Endothelial cell of umbilical vein (primary cell): ENCODE measurements at places on chromosomes 13 and 19.
A peak's percentile ranks its signal among the peaks of the same experiment; 100 is the strongest.

- H3K4me3 ChIP-seq: no peak overlapping the region
- H3K27me3 ChIP-seq: no peaks in the 10 kb centered on the region
- DNase-seq: peak; percentile 38
These were observed 10.3 kb downstream of the IL17D start for GRCh38 chr13:20713751-20714150.

DNA sequence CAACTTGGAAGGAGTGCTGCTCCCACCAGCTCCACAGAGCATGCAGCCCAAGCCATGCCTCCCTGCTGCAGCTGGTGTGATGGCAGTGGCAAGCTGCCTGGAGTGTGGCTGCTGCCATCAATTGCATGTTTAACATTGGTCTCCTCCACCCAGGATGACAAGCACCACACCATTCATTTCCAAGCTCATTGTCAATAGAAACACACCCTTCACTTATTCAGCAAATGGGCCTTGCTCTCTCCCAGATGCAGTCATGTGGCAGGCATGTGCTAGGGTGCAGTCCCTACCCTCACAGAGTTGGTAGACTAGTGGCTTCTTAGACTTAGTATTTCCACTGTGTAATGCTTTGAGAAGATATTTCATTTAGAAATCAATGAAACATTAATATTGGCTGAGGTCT, 70.8 kb upstream of the FGF14 start:
- H3K27ac ChIP-seq: no peak overlapping the region
- no peaks in the 10 kb centered on the region for H3K4me1 ChIP-seq
- no peaks in the 10 kb centered on the region for H3K27me3 ChIP-seq
- no peak for DNase-seq
- no peak overlapping the region for H3K4me3 ChIP-seq
- no peaks in the 10 kb centered on the region for H3K36me3 ChIP-seq

DNA sequence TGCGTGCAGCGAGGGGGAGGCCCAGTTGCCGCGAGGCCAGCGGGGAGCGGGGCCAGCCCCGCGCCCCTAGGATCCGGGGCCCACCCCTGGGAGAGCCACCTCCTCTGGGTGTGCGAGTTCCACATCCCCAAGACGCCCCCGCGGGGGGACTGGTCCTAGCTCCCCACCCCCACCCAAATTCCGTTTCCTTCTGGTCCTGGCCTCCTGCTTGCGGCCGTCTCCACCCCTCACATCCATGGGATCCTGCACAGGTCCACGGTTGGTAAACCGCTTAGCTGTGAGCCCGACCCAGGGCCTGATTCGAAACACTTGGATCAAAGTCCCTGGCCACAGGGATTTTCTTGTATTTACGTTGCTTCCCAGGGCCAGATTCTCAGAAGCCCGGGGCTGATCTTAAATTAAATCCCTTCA, 324 bp upstream of the FBXO17 start:
- peak; percentile 40 for DNase-seq
- peaks cover 14% of the 10 kb centered on the region for H3K4me1 ChIP-seq
- H3K36me3 ChIP-seq: no peaks in the 10 kb centered on the region
- H3K27ac ChIP-seq: peak overlapping the region; percentile 36
- peak overlapping the region; percentile 55 for H3K4me3 ChIP-seq

GRCh38 chr13:49110913-49111170, 109.3 kb upstream of the MLNR start:
- H3K27ac ChIP-seq: peak overlapping the region; percentile 96
- peak overlapping the region; percentile 100 for H3K4me3 ChIP-seq
- no peaks in the 10 kb centered on the region for H3K36me3 ChIP-seq

- H3K4me1 ChIP-seq: peaks cover 9% of the 10 kb centered on the region
- peak; percentile 88 for DNase-seq
- no peak overlapping the region for H3K4me3 ChIP-seq
- H3K27me3 ChIP-seq: no peaks in the 10 kb centered on the region
- H3K27ac ChIP-seq: peak overlapping the region; percentile 44
These were observed 10.0 kb downstream of the CFD start for GRCh38 chr19:869245-870177.

DNA sequence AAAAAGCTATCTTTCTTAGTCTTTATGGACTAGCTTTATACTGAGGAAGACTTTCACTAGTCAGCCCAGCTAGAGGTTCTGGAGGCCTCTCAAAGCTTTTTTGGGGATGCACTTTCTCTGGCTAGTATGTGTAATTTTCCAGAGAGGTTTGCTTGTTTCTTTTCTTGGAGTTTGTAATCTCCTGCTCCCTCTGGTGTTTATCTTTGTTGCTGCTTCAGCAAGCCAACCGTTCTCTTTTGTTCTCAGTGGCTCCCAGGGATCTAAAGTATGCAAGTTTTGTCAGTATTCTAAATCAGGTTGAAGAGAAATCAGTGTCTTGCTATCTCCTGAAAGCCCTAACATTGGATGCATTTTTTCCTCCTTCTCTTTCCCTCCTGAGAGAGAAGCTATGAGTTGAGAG, 121.1 kb upstream of the MYO16 start:
- no peaks in the 10 kb centered on the region for H3K36me3 ChIP-seq
- no peak overlapping the region for H3K27ac ChIP-seq
- H3K4me1 ChIP-seq: no peaks in the 10 kb centered on the region
- no peaks in the 10 kb centered on the region for H3K27me3 ChIP-seq
- no peak for DNase-seq
- no peak overlapping the region for H3K4me3 ChIP-seq

DNA sequence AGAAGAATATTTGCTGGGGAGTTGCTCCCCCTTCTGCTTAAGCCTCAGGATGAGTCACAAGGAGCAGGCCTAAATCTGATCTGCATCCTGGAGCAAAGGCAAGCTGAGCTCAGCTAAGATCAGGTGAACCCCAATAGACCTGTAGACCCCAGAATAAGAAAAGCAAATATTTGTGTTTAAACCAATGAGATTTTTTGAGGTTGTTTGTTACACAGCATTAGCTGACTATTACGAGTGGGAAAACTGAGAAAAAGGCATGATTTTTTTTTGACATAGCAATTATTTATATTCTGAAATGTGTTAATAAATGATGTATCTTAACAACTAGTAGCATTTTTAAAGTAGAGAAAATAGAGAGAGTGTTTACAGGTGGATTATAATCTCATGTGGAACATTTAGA, 45.1 kb downstream of the ADGRE3 start:
- no peaks in the 10 kb centered on the region for H3K4me1 ChIP-seq
- H3K4me3 ChIP-seq: no peak overlapping the region
- no peak overlapping the region for H3K27ac ChIP-seq
- no peaks in the 10 kb centered on the region for H3K36me3 ChIP-seq
- DNase-seq: no peak

DNA sequence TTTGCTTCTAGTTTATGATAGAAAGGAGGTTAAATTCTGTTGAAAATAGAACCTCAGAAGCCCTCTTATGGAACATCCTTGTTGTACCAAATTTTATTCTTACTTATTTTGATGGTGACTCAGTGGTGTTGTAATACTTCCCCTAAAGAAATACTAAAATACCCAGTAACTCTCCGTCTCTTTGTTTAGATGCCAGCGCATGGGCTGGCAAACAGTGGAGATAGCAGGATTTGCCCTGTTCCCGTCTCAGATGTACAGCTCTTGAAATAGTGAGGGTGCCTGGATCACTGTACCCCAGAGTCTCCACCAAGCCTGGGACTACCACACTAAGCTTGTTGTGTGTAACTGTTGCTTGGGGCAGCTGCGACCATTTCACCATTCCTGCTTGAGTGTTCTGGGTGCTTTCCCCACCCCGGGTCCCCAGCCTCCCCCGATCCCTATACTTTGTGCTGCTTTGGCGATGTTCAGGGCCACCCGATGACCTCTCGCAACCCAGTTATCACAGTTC, 67.0 kb upstream of the TEX29 start:
- H3K27ac ChIP-seq: no peak overlapping the region
- no peak overlapping the region for H3K4me3 ChIP-seq
- peaks cover 6% of the 10 kb centered on the region for H3K36me3 ChIP-seq
- no peak for DNase-seq
